ENCODE measurements at places on chromosomes 16 and 17.

- DNase-seq = no peak
Measured at GRCh38 chr17:74281799-74282198, 7.8 kb downstream of the DNAI2 start.

DNA sequence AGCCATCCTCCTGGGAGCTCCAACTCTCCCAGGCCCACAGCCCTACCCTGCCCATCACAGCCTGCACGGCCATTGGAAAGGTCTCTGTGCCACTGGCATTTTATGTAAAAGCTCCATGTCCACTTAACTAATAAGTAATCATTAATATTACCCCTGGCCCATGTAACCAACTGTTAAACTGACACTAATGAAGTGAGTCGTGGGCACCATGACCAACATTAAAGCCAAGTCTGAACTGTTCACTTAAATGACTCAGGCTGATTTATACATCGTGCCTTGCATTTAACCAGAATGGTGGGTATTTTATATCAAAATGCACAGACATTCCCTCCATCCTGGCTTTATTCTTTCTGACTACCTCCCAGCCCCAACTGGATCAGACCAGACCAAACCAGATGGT is 229.3 kb downstream of the SOX9 start:
- DNase-seq = no peak

GRCh38 chr16:11734025-11734652 is 8.5 kb downstream of the TXNDC11 start:
- no peak for DNase-seq

DNA sequence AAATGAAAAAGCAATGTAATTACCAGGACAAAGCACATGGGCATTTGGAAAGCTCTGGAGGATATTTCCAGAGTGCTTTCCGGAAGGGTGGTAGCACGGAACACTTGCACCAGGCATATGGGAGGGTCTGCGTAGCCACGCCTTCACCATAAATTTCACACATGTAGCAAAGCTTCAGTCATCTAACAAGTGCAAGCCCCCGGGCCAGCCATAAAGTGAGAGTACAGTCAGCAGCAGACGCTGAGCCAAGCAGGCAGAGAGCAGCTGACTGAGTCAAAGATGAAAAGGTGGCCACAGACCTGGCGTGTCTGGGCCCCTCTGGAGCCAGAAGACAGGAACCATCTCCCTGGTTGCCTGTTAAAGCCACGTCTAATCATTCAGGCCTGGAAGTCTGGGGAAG is 130.6 kb downstream of the SEC14L1 start:
- no peak for DNase-seq

- no peak for DNase-seq
Measured at GRCh38 chr17:66272811-66273585, 29.4 kb upstream of the PRKCA start.

DNA sequence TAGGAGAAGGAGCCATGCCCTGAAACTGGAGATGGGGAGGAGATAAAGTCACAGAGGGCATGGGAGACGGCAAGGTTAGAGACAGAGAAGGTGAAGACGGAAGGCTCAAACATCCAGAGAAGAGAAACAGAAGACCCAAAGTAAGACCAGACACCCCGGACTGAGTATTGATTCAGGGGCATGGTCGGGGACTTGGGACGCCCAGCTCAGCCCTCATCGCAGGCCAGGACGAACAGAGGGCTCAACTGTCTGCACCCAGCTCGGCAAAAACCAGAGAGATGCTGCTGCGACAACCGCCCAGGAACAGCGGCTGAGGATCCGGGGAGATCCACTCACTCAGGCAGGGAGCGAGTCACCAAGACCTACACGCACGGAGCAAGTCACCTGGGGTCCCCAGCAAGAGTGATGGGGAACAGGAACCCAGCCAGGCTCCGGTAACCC is 999 bp downstream of the XYLT1 start:
- DNase-seq = no peak

DNA sequence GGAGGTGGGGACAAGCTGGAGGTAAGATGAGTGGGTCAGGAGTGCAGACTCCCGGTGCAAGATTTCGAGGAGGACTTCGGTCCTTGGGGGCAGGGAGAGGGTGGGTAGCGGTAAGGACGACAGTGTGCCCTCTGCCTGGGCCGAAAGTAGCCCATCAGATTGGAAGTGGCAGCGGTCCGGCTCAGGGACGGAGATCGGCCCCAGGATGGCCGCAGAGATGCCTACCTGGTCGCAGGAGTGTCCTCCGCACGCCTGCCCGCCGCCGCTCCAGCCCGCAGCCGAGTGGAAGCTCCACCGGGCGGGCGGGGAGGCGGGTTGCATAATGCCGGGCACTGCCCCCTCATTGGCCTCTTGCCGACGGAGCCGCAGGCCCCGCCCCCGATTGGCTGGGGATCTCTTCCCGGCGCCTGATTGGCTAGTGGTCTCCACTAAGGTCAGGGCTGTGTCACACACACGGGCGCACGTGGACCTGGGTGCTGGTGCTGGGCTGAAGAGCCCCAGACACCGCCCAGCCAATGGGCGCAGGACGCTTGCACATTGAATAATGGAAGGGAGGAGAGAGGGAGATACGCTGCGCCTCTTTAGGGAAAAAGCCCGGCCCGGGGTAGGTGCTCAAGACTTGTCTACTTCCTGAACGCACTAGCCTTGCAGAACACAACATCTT is at the start of gene PER1:
Gene PER1 (minus strand): TSS at position 293 of the 664 bp plus-strand sequence. CDS start 1,698 bp downstream, outside the sequence.
- peak; percentile 86 for DNase-seq

DNA sequence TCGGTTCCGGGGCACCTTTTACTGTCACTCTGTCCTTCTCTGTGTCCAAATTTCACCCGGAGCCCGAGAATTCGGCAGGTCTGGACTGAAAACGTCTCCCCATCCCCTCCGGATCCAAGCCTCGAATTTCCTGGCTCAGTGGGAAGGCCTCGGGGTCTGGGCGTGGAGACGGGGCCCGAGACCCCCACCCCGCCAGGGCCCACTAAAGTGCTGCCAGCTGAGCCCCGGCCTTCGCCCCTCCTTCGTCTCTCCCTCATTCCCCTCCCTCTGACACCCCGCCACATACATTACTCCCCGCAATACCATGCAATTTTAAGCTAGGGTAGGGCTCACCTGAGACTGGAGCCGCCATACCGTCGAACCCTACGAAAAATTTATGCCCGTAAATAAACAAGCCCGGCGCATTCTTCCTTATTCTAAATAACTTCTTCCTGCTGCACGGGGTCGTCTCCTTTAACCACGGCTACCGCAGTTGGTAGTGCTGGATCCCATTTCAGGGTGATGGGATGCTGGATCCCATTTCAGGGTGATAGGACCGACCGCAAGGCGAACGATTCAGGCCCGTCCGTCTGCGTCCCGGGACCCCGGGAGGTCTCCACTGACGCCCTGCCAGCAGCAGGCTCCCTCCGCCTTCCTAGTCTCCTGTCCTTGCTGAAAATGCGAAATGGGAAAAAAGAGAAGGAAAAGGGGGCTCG is 4.4 kb upstream of the OR1F1 start:
- DNase-seq = no peak

DNA sequence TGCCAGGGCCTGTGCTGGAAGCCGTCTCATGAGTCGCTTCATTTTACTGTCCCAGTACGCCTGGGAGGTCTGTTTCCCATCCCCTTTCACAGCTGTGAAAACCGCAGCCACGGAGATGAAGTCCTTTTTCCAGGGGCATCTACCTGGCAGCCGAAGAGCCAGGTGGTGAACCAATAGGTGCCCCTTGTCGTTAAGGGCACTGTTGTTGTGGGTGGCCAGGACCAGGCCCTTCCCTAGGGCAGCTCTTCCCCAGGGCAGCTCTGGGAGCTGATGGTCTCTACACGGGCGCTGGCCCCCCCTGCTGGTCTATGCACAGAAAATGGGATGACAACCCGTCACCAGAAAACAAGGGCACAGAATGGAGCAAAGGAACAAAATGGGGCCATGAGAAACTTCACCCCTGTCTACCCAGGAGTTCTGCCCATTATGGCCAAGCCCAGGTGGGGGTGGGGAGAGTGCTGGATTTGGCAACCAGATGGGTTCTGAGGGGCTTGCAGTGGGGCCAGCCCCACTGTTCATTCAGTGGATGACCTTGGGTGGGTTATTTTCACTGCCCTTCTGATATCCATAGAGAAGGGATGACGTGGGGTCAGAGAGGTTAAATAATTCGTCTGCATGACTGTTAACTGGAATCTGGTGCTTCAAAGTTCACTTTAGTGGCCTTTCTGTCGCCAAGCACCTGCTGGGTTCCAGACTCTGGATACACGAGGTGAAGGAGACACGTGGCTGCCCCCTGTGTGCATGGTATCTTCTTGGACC is 11.5 kb downstream of the RMI2 start:
- no peak for DNase-seq

DNA sequence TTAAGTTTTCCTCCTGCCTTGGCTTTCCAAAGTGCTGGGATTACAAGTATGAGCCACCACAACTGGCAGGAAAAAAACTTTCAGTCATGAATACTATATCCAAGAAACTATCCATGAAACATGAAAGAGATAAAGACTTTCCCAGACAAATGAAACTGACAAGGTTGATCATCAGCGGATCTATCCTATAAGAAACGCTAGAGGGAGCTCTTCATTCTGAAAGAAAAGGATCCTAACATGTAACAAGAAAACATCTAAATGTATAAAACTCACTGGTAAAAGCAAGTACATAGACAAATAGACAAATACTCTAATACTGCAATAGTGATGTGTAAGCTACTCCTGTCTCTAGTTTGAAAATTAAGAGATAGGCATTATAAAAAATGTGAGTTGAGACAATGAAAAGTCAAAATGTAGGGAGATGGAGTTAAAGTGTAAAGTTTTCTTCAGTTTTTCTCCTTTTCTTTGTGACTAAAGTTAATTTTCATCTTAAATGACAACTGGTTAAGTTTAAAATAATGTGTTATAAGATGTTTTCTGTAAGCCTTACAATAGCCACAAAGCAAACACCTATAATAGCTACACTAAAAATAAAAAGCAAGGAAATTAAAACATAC is 79.6 kb upstream of the TEKT1 start:
- no peak for DNase-seq

DNA sequence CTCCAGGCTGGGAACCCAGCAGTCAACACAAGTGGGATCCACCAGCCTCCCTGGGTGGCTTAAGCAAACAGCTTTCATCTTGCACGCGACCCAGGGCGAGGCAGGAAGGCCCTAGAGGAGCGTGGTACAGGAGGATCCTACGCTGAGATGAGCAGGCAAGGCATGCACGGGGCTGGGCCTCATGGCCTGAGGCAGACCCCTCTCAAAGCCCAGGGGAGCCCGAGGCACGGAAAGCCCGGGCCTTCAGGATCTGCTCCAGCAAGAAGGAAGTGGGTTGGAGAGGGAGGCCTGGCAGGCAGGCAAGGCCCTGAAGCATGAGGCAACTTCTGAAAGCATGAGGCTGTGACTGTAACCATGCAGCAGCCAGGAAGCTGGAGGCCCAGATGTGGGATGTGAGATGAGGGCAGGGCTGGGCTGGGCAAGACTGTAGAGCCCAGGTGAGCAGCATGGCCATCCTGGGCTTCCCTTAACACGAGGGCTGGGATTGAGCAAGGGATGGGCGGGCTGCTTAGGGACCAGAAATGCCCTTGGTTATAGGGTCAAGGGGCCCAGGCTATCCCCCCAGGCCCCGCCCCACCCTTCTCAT is 338.7 kb downstream of the C16orf95 start:
- DNase-seq = no peak

GRCh38 chr16:88988980-88989811 is 12.2 kb upstream of the CBFA2T3 start:
- no peak for DNase-seq

DNA sequence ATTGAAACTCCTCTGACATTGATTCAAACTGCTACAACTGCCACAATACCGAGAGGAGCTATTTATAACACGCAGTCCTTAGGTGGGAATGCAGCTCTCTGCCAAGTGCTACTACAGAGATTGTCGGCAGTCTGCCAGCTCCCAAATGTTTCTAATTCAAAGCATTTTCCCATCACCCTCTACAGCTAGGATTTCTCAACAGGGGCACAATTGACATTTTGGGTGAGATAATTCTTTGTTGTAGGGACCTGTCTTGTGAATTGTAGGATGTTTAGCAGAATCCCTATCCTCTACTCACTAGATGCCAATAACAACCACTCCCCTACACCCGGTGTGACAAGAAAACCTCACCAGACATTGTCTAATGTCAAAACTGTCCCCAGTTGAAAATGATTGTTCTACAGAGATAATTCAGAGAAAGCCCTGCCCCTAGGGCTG is 7.8 kb upstream of the N4BP1 start:
- no peak for DNase-seq

DNA sequence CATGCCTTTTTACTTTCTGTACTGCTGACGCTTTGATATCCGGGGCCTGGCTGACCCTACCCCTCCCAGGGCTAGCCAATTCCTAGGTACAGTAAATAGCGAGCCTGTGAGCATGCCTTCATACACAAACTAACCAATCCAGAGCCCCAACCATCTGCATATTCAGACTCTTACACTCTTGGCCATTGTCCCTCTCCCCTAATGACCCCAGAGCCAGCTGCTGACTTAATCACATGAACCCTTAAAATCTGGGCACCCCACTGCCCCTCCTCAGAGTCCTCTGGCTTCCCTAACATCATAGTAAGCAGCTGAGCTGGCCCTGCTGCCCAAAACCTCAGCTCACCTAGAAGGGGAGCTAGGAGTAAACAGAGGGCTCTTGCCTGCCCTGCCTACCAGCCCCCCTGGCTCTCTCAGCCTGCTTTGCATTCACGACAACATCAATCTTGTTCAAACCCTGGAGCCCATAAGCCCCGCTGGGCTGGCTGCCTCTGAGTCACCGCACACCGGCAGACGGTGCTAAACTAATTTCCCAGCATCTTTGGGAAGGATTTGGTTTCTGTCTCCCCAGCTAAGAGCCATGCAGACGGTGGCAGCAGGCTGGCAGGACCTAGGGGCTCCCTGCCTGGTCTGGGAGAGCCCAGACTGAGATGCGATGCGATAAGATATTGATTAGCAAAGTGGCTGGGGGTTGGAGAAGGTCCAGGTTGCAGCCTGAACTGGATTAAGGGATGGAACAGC is 63.2 kb downstream of the CLEC19A start:
- DNase-seq = no peak

- peak; percentile 70 for DNase-seq
Measured at GRCh38 chr16:67150047-67150832, 558 bp downstream of the B3GNT9 start.

- DNase-seq = no peak
Measured at GRCh38 chr17:58535431-58535830, 21.0 kb upstream of the MTMR4 start.

GRCh38 chr17:80425835-80426426 is 11.0 kb downstream of the ENDOV start:
- DNase-seq = no peak

GRCh38 chr16:85138825-85139627 is 26.8 kb upstream of the CIBAR2 start:
- DNase-seq = no peak

GRCh38 chr16:57642160-57643135 is 14.0 kb downstream of the ADGRG1 start:
- no peak for DNase-seq

DNA sequence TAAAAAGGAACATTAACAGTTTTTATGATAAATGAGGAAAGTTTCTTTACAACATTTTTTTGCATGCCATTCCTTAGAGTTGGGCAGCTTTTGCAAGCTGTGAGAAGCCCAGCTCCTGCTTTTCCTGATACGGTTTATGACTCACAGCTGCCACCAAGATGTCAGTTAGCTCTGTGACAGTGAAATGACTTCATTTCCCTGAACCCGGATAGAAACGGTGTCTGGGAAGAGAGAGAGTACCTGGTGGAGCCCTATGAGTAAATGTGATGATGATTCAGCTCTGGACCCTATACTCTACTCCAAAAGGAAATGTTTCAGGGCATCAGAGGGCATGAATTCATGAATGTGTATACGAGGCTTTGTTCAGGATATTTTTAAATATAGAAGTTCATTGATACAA is 366.3 kb upstream of the HSBP1 start:
- DNase-seq = no peak

Data from GM12892 (cell line).